ENCODE measurements at places on chromosomes 7 and 10.

GRCh38 chr7:108294595-108294994, 161.6 kb downstream of the NRCAM start:
- DNase-seq = no peak

DNA sequence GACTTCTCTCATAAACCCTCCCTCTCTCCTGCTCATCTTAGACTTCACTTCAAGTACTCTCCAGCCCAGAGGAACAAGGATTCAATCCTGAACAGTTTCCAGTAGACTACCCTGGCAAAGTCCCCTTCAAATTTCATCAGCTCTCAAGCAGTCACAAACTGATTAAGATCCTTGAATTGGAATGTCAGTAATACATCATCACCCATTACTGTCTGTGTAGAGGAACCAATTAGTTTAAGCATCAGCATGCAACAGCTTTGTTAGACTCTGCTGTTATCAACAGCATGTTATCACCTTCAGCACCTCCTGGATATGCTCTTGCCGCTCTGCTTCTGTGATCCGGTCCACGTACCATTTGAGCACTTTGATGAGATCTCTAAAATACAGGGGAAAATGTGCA, 307.0 kb upstream of the IMMP2L start:
- DNase-seq = no peak

GRCh38 chr7:157011333-157012112, 1.1 kb upstream of the MNX1 start:
- DNase-seq = no peak

DNA sequence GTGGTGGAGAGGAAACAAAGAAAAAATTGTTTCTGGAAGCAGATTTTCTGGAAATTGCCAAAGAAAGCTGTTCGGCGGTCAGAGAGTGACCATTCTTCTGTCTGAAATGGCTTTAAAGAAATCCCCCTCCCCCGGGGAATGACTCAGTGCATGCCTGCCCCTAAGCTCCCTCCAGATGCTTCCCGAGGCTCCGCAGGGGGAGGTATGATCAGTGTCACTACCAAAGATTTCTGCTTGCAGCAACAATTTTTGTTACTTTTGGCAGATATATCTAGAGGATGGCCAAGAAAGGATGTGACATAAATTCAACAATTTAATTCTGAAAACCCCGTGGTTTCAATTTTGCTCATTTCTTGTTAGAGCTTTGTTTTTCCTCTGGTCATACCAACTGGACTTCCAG, 163.9 kb downstream of the JCAD start:
- DNase-seq = peak; percentile 91

DNA sequence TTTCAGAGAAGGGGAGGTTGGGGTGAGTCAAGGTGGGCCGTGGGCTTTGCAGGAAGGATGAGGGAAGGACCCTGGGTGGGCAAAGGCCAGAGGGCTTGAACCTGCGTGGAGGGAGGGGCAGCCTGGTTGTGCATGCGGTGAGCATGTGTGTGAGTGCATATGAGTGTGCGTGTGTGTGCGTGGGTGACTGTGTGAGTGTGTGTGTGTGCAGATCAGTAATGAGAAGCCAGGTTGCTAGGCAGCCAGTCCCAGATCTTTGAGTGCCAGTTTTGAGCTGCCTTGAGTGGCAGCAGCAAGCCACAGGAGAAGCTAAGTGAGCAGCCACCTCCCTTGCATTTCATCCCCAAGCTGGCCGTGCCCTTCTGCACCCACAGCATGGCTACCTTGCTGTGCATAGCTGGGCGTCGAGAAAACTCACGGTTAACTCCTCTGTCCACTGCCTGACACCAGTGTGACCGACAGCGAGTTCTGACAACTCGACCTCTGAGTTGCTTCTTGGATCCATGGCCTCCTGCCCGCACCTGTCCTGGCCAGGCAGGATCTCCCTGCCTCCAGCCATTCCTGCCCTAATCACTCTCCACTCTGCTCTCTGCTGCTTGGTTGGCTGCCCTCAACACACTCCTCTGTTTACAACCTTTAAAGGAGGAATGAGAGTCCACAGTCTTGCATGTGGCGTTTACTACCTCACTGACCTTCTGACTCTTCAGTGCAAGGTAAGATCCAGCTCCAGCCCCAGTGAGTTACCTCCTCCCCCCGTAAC, 775.4 kb downstream of the TYW1 start:
- DNase-seq = no peak

- no peak for DNase-seq
Measured at GRCh38 chr10:118963341-118963740, 66.2 kb upstream of the NANOS1 start.

- DNase-seq = no peak
Measured at GRCh38 chr10:94353336-94353735, 9.4 kb downstream of the NOC3L start.

GRCh38 chr10:47408606-47409005, 24.5 kb upstream of the ZNF488 start:
- DNase-seq = no peak

- DNase-seq = no peak
Measured at GRCh38 chr10:12154516-12154915, 25.0 kb downstream of the SEC61A2 start.

DNA sequence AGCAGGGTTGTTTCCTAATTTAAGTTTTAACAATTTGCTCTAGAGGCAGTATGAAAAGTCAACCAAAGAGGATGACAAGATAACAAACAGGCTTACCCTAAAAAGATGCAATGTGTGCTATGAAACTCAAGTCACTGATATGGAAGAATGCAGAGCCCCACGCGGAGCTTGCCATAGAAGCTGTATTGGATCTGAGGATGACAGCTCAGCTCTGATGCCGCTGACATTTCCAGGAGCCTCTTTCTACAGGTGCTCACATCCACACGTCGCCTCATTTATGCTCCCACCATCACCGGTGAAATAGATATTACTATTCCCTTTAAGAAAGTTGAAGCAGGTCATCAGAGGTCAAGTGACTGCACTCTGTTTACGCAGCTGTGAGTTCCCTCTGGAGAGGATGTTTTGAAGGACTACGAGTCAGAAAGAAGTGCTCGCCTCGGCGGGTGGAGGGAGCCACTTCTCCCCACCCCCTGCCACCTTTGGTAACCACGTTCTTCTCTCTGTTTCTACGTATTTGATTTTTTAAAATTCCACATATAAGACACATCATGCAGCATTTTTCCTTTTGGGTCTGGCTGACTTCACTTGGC, 275.4 kb downstream of the GLRX3 start:
- DNase-seq = no peak

GRCh38 chr10:15879058-15879457, 18.8 kb upstream of the MINDY3 start:
- no peak for DNase-seq

- no peak for DNase-seq
Measured at GRCh38 chr7:17005271-17005670, 123.5 kb upstream of the AGR3 start.

GRCh38 chr7:2403718-2404648, 572 bp downstream of the CHST12 start:
- no peak for DNase-seq

GRCh38 chr10:129532838-129533237, 65.8 kb downstream of the MGMT start:
- DNase-seq = no peak

- no peak for DNase-seq
Measured at GRCh38 chr7:20394284-20394683, 63.6 kb downstream of the ITGB8 start.

DNA sequence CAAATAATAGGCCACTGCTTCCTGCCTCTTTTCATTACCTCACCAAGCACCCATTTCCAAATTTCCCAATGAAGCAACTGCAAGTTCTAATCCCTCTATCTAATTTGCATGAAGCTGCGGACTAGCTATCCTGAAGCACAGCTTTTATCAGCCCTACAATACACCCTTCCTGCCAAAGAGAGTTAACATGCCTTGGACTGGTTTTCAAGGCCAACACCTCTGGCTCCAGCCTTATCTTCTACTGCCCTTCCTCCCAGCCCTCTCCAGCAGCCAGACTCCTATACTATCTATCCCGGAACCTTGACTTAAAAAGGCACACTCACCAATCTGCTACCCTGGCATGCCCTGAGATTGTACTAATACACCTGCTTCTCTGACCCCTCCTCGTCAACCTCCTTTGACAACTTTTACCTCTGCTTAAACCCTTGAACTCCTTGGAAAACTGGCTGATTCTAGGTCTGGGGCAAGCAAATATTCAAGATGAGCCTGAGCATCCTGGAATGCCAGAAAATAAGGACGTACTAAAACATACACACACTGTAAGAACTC, 73.4 kb downstream of the SGMS1 start:
- DNase-seq = no peak

DNA sequence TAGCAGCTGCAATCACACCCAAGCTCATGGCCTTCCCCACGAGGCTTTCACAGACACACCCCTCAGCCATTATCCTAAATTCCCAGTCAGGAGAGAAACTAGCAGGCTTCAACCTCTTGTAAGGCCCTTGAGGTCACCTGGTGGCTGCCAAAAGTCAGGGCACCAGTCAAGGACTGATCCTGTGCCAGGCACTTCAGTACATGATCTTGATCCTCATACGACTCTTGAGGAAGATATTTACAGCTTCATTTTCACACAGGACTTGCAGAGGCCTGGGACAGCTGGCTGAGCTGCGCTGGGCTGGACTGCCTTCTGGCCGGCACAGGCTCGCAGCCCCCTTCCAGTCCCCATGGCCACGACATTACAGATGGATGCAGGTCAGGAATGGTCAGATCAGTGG, 8.8 kb downstream of the PDAP1 start:
- DNase-seq = no peak

DNA sequence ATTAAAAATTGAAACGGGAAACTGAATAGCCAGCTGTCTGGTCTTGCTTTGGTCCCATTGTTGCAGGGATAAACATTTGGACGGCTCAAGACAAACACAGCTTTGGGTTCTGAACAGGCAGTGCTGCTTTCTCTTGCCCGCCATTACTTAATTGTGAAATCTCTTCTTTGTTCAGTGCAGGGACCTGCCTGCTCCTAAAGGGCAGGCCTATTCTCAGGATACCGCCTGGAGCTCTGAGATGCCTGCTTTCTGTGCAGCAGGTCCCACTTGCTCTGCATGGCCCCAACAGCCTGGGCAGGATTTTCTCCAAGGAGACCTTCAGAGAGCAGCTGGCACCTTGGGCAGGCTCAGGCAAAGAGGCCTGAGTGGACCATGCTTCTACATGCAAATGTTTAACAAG, 237.6 kb downstream of the KCNMA1 start:
- no peak for DNase-seq

- DNase-seq = no peak
Measured at GRCh38 chr7:39095875-39096619, 118.3 kb downstream of the POU6F2 start.

Data from skeletal muscle cell (primary cell).